ENCODE measurements at places on chromosomes 6 and 20.

DNA sequence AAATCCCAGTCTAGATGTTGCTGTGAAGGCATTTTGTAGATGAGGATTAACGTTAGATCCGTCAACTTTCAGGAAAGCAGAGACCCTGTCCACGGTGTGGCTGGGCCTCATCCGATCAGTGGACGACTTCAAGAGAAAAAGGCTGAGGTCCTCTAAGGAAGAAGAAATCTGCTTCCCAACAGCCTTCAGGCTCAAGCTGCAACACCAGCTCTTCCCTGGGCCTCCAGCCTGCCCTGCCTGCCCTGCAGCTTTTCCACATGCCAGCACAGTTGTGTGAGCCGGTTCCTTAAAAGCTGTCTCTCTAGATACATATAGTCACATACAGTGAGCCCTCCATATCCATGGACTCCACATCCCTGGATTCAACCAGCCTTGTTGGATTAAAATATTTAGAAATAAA, 14.1 kb upstream of the PDE10A start:
- DNase-seq: no peak

GRCh38 chr6:626236-626635, 30.7 kb downstream of the HUS1B start:
- no peak for DNase-seq

DNA sequence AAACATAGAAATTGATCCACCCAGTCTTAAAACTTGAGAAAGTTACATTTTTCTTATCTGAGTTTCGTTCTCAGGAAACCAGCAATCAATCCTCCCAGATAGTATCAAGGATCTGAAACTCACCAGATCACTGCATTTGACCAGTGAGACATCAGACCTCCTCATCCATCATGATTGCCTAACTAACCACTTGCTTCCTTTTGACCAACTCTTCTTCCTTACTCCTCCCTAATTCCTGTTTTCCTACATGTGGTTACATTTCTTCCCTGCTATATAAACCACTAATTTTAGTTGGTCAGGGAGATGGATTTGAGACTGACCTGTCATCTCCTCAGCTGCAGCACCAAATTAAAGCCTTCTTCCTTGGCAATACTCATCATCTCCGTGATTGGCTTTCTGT, 357.1 kb upstream of the POU3F2 start:
- no peak for DNase-seq

DNA sequence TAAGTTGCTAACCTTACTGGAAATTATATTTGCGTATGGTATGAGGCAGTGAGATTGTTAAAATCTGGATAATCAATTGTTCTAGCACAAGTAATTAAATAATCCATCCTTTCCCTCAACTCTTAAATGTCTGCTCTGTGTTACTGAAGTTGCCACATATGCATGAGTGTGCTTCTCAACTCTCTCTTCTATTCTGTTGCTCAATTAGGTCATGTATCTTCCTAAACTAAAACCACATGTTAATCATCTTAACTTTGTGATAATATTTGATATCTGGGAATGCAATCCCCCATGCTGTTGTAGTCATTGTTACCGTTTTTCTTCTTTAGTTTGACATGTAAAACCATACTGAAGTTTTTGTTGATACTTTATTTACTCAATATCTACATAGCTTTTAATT, 63.5 kb upstream of the STMND1 start:
- no peak for DNase-seq

DNA sequence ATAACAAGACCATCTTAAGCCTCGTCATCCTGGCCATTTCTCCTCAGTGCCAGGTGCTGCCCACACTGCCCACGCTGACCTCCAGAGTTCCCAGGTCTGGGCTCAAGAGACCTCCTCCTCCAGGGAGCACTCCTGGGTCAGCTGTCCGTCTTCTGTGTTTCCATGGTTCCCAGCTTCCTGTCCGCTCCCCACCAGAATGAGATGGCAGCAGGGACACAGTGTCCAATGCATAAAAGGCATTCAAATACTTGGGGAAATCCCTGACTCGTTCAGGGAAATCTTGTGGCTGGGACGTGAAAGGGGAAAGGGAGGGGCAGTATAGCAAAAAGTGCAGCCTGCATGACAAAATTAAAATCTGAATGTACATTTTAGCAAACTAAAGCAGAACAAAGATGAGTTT, 54.3 kb downstream of the SLC23A2 start:
- DNase-seq: no peak

- no peak for DNase-seq
Measured at GRCh38 chr6:100470422-100471120, 5.8 kb upstream of the SIM1 start.

DNA sequence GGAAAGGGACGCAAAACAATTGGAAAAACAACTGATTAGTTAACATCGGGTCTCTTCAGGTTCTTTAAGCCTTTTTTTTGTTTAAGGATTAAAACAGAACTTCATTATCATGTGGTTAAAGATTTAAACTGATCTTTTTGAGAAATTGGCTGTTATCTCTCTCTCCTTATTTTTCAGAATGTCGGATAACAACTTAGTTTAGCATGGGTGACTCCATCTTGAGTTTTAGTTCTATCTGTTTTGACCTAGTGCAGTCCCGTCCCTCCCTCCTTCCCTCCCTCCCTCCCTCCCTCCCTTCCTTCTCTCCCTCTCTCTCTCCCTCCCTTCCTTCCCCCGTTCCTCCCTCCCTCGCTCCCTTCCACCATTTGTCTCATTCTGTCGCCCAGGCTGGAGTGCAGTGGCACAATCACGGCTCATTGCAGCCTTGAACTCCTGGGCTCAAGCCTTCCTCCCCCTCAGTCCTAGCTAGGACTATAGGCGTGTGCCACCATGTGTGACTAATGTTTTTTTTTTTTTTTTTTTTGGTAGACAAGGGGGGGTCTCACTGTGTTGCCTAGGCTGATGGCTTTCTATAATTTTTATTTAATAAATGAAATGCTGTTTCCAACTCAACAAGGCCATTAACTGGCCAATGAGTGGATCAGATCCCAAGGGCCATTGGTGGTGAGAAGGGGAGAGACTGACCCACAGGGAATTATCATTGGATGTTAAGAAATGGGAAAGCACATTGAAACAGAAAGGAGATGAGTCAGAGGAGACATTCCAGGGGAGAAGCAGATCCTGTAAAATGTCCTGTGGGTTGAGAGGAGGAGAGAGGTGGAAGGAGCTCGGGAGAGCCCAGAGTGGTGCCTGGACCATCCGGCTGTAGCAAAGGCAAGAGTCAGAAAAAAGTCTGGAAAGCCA, 13.6 kb downstream of the BAK1 start:
- DNase-seq: no peak

DNA sequence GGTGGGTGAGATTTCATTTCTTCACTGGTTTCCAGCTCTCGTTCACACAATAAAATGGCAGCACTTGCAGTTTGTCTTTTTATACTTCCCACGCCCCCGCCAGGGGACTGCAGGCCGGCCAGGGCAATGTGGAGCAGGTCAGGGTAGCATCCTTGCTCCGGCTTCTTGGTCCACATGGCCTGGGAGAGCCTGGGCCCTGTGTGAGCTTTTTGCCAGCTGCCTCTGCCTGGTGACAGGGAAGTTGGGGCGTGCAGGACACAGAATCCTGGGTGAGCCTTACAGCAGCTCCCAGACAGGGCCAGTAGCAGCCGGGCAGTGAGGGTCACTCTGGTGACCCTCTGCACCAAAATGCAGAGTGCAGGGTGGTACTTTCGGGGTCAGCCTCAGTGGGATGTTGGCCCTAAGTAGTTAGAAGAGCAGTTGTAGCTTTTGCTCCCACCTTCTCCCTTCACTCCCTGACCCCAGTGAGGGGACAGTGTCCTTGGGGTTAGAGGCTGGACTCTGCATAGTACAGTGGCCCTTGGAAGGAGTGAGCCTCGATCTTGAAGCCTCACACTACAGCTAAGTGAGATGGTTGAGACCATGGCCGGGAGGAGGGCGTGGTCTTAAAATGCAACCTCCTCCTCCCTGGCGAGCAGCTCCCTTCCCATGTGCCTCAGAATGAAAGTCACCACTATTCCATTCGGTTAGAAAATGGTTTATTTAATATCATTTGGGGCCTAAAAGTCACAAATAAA, 23.8 kb downstream of the PYGB start:
- no peak for DNase-seq

DNA sequence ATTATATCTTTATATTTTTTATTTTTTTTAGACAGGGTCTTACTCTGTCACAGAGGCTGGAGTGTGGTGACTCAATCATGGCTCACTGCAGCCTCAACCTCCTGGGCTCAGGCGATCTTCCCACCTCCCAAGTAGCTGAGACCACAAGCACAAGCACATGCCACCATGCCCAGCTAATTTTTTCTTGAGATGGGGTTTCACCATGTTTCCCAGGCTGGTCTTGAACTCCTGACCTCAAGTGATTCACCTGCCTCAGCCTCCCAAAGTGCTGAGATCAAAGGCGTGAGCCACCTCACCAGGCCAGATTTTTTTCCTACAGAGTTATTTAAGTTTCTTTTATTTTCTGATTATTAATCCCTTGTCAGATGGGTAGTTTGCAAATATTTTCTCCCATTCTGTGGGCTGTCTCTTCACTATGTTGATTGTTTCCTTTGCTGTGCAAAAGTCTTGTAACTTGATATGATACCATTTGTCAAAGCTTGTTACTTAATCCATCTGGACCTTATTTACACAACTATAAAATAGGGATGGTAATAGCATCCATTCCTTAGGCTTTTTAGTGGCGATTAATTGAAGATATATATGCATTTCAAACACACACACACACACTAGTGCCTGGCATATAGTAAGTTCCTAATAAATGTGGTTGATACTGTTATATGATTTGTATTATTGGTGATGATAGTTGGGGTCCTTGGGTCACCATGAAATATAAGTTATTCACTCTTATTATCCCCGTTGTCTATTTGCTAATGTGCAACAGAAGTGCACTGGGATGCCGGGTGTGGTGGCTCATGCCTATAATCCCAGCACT, 187.1 kb downstream of the BCAS1 start:
- DNase-seq: no peak

DNA sequence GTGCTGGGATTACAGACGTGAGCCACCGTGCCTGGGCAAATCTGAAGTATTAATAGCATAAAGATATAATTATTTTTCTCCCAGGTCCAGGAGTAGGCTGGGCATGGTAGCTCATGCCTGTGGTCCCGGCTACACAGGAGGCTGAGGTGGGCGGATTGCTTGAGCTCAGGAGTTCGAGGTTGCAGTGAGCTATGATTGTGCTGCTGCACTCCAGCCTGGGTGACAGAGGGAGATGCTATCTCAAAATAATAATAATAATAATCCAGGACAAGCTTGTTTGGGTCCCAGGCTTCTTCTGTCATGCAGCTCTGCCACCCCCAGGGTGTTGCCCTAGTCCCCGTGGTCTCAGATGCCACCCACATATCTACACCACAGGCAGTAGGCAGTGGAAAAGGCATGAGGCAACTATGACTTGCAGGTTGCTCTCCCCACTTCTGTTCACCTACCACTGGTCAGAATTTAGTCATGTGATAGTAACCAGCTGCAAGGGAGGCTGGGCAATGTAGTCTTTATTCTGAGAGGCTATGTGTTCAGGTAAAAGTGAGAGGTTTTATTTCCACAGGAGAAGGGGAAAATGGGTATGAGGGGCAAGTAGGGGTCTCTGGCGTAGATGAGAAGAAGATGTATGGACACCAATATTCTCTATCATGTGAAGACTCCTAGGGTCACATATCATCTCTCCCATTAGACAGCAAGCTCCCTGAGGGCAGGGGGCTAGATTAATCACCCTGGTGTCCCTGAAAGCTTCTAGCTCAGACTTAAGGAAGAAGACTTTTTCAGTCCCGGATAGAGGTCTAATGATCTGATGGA, 25.7 kb downstream of the TCF15 start:
- no peak for DNase-seq

DNA sequence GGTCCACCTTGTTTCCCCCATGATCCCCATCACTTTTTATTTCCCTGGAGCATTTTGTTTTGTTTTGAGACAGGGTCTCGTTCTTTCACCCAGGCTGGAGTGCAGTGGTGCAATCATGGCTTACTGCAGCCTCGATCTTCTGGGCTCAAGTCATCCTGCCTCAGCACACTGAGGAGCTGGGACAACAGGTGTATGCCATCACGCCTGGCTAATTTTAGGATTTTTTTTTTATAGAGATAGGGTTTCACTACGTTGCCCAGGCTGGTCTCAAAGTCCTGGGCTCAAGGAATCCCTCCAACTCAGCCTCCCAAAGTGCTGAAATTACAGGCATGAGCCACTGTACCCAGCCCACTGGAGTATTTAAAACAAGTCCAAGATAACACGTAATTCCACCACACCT, 179.9 kb downstream of the PREX1 start:
- DNase-seq: no peak

DNA sequence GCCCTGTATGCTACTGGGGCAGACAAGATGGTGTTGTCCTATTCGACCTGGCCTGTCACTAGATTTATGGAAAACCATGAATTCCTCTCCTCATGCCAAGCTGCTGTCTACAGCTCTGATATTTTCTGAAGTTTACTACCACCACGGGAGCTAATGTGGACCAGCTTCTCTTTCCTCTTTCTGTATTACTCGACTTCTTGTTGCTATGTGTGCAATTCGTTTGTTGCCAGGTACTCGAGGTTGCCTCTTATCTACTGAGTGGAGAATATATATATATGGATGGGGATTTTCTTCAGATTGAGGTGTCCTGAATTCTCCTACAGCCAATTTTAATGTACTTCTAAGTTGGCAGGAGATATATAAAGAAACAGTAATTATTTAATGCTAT, 34.7 kb downstream of the MAN1A1 start:
- DNase-seq: no peak

- no peak for DNase-seq
Measured at GRCh38 chr6:155126727-155127439, 131.8 kb downstream of the TIAM2 start.

DNA sequence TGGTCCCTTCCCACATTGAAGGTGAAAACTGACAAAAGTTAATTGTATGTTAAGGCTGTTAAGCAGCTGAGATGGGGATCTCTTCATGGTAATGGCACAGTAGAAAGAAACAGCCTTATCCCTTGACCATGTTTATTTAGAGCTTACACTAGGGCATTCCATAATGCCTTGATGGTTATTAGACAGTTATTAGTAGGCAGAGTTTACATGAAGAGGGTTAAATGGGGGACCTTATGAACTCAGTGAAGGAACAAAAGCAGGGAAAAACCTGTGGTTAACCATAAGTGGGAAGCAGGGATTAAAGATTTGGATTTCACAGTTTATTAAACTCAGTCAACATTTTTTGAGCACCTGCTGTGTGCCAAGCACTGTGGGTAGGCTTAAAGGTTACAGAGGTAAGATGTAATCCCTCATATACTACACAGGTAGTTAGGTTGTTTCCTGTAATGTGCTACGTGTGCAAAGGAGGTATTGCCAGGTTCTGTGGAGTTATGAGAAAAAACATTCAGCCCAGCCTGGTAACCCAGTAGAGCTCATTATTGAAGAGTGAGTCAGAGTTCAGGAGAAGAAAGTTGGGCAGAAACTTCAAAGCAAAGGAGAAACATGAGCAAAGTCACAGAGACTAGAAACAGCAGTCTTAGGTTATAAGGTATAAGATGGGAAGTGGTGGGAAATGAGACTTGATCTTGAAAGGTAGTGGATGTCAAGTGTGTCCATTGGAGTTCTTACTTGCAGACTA, 32.3 kb upstream of the GNRH2 start:
- peak; percentile 2 for DNase-seq

GRCh38 chr6:70314296-70314695, 11.4 kb upstream of the COL9A1 start:
- no peak for DNase-seq
